ENCODE measurements at places on chromosomes 4 and X. TPM values are rescaled to one million over a fixed set of nuclear protein-coding genes. Genes with fewer than 3 reads are reported as not detected.
A peak's percentile ranks its signal among the peaks of the same experiment; 100 is the strongest.

The PPBP gene
- polyA plus RNA-seq: 3.7 TPM

The FAM9B gene
- polyA plus RNA-seq: 0.11 TPM

The TEC gene
- 4.2 TPM for polyA plus RNA-seq

The F8A3 gene
- 4.4 TPM for polyA plus RNA-seq

The KLHL13 gene
- 2.9 TPM for polyA plus RNA-seq

The GSX2 gene
- 0.14 TPM for polyA plus RNA-seq

The SHOX gene
- polyA plus RNA-seq: 0.02 TPM

The PPA2 gene
- 60.1 TPM for polyA plus RNA-seq

The SAT1 gene
- 2,700 TPM for polyA plus RNA-seq

The IL2 gene
- polyA plus RNA-seq: 0.21 TPM

The CXorf38 gene
- polyA plus RNA-seq: 13.4 TPM

The GAGE2A gene
- polyA plus RNA-seq: 0.14 TPM

The CT45A3 gene
- polyA plus RNA-seq: 0.16 TPM

DNA sequence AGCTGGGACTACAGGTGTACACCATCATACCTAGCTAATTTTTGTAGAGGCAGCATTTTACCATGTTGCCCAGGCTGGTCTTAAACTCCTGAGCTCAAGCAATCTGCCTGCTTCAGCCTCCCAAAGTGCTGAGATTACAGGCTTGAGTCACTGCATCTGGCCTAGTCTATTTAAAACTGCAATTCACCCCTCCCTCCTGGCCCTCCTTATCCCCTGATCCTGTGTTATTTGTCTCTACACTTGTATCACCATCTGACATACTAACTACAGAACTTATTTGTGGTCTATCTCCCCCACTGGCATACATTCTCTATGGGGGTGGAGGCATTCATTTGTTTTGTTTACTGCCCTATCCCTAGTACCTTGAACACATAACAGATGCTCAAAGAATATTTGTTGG lies 23.7 kb downstream of the CC2D2A start:
- H3K27ac ChIP-seq: no peak overlapping the region
- H3K27me3 ChIP-seq: no peaks in the 10 kb centered on the region
- H3K36me3 ChIP-seq: no peaks in the 10 kb centered on the region

DNA sequence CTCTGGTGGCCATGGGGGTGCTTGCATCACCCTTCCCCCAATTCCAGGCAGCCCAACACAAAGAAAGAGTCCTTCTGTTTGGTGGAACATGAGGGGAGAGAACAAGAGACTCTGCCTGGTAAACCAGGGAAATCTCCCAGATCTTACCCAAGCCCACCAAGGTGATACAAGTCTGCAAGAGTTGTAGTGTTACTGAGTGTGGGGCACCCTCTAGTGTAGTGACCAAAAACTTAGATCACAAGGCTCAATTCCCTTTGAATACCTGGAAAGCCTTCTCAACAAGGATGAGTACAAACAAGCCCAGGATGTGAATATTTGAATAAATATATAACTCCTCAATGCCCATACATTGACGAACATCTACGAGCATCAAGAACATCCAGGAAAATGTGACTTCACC lies 64.7 kb downstream of the IL13RA2 start:
- H3K36me3 ChIP-seq: no peaks in the 10 kb centered on the region
- DNase-seq: no peak
- H3K27ac ChIP-seq: no peak overlapping the region
- H3K4me3 ChIP-seq: no peak overlapping the region

DNA sequence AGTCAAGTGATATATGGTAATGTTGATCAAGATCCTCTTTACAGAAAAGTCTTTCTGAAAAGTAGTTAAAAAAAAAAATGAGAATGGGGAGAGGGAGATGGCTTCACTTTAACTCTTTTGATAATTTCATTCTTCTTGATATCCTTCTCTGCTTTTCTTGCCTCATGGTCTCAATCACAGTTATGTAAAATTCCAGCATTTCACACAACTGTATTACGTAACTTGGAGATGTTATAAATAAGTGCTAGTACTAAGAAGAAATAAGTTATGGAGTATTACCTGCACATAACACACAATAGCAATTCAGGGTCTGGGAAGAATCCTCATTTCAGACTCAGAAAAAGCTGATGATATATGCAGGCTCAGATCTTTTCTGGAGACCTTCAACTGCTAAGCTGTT lies 22.0 kb downstream of the RUFY3 start:
- H3K27ac ChIP-seq: no peak overlapping the region
- no peak for DNase-seq
- H3K4me3 ChIP-seq: no peak overlapping the region
- no peaks in the 10 kb centered on the region for H3K27me3 ChIP-seq
- H3K4me1 ChIP-seq: peaks cover 6% of the 10 kb centered on the region

GRCh38 chr4:822361-823175 lies 3.4 kb downstream of the CPLX1 start:
- peaks cover 8% of the 10 kb centered on the region for H3K4me1 ChIP-seq
- no peak overlapping the region for H3K4me3 ChIP-seq
- no peak for DNase-seq
- H3K36me3 ChIP-seq: no peaks in the 10 kb centered on the region
- peaks cover 91% of the 10 kb centered on the region for H3K27me3 ChIP-seq

- no peak overlapping the region for H3K27ac ChIP-seq
- H3K27me3 ChIP-seq: no peaks in the 10 kb centered on the region
- no peaks in the 10 kb centered on the region for H3K4me1 ChIP-seq
- DNase-seq: no peak
- no peak overlapping the region for H3K4me3 ChIP-seq
These were observed 56.3 kb downstream of the CCDC149 start for GRCh38 chr4:24856586-24856985.

- H3K27ac ChIP-seq: no peak overlapping the region
- no peaks in the 10 kb centered on the region for H3K27me3 ChIP-seq
- H3K4me1 ChIP-seq: no peaks in the 10 kb centered on the region
- DNase-seq: no peak
These were observed 68.4 kb upstream of the MID1IP1 start for GRCh38 chrX:38732866-38733265.

- H3K36me3 ChIP-seq: no peaks in the 10 kb centered on the region
- no peak for DNase-seq
- no peak overlapping the region for H3K27ac ChIP-seq
- H3K4me3 ChIP-seq: no peak overlapping the region
- peaks cover 9% of the 10 kb centered on the region for H3K4me1 ChIP-seq
These were observed 1.9 kb downstream of the CCDC110 start for GRCh38 chr4:185469580-185470154.

DNA sequence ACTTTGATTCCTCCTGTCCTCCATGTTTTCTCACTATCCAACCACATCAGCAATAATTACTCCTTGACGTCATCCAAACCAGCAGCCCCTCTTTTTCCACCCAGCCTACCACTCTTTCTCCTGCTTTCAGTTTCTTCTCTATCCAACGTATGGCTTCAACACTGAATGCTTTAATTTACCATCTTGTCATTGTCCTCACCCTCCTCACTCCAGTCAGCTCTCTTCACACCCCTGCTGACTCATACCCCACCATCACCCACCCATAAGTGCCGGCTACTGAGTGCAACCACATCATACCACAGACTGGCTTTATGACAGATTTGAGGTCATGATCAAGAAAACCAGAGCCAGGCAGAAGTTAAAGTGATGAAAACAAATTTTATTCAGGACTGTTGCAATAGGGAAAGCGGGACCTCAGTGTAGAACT lies 9.8 kb upstream of the ANXA5 start:
- no peaks in the 10 kb centered on the region for H3K36me3 ChIP-seq
- no peak for DNase-seq
- H3K4me1 ChIP-seq: no peaks in the 10 kb centered on the region
- peaks cover 22% of the 10 kb centered on the region for H3K27me3 ChIP-seq

- no peaks in the 10 kb centered on the region for H3K4me1 ChIP-seq
- H3K27ac ChIP-seq: no peak overlapping the region
- no peaks in the 10 kb centered on the region for H3K27me3 ChIP-seq
- no peak for DNase-seq
These were observed 51.2 kb upstream of the SPANXN3 start for GRCh38 chrX:143568467-143568866.

- DNase-seq: no peak
- no peaks in the 10 kb centered on the region for H3K36me3 ChIP-seq
- no peak overlapping the region for H3K4me3 ChIP-seq
- no peak overlapping the region for H3K27ac ChIP-seq
- H3K27me3 ChIP-seq: no peaks in the 10 kb centered on the region
- no peaks in the 10 kb centered on the region for H3K4me1 ChIP-seq
These were observed 36.6 kb downstream of the MYOZ2 start for GRCh38 chr4:119172223-119172622.

DNA sequence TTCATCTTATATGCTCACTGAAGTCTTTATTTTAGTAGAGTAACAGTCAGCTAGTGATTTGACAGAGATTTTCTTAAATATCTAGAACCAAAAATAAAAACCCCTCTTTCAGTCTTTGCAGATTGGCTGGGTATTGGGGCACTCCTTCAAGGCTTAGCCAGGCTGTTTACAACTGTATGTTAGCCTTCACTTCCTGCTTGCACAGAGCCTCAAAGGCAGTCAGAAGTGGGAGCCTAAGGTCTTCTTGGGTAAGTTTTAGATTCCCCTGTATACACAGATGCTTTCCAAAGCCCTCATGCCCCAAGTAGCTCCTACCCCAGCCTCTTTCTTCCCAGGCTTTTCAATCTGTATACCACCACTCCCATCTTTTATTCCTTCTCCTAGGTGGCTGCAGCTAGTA lies 136.1 kb upstream of the STIM2 start:
- no peak overlapping the region for H3K4me3 ChIP-seq
- peak; percentile 73 for DNase-seq
- no peaks in the 10 kb centered on the region for H3K27me3 ChIP-seq
- peaks cover 2% of the 10 kb centered on the region for H3K4me1 ChIP-seq

GRCh38 chrX:16061296-16061695 lies 62.1 kb upstream of the GRPR start:
- H3K27me3 ChIP-seq: no peaks in the 10 kb centered on the region
- H3K4me1 ChIP-seq: no peaks in the 10 kb centered on the region
- no peak overlapping the region for H3K4me3 ChIP-seq
- DNase-seq: no peak
- no peak overlapping the region for H3K27ac ChIP-seq

DNA sequence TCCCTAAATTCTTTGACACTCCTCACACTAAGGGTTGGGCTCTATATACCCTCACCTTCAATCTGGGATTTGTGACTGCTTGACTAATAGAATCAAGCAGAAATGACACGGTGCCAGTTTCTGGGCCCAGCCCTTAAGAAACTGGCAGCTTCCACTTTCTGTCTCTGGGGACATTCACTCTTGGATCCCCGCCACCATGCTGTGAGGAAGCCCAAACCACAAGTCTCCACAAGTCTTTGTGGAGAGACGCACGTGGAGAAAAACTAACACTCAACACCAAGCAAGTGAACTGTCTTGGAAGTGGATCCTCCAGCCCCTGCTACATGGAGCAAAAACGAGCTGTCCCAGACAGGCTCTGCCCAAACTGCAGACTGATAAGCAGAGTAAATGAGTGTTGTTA lies 1.1 kb upstream of the EDNRA start:
- peaks cover 28% of the 10 kb centered on the region for H3K27me3 ChIP-seq
- no peak for DNase-seq
- no peaks in the 10 kb centered on the region for H3K36me3 ChIP-seq
- no peaks in the 10 kb centered on the region for H3K4me1 ChIP-seq
- H3K4me3 ChIP-seq: no peak overlapping the region

- H3K4me3 ChIP-seq: no peak overlapping the region
- H3K27me3 ChIP-seq: no peaks in the 10 kb centered on the region
- no peak for DNase-seq
- H3K4me1 ChIP-seq: no peaks in the 10 kb centered on the region
These were observed 4.7 kb downstream of the LIMCH1 start for GRCh38 chr4:41542526-41543275.

DNA sequence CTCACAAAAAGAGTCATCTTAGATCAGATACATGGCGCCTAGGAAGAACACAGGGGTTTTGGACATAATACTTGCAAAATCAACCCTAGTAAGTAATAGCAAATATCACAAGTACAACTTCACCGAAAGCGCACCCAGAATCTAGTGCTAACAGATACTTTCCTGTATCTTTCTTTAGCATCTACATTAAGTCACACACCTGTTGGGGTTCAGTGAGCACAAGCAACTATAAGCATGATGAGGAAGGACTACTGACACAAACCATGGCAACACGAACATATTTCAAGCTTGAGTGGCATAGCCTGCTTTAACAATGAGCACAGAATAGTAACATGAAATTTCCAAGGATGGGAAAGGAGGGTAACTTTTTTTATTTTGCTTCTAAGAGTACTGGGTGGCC lies 116.1 kb downstream of the GPC3 start:
- H3K4me3 ChIP-seq: no peak overlapping the region
- no peak overlapping the region for H3K27ac ChIP-seq
- DNase-seq: no peak

DNA sequence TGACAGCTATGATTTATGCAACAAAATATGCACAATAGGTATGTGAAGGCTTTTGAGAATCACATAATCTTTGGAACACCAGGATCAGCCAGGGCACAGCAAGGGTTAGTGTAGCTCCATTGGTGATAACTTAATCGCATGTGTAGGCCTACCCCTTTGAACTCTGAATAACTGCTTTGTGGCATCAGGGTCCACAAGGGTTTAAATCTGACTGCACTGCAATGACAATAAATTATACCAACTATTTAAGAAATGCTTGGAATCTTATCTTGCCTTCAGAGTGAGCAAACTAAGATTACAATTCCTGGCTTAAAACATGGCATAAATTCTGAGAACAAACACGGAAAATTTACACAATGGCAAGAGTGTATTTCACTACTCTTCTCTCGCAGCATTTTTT lies 245.8 kb downstream of the FBXO8 start:
- H3K36me3 ChIP-seq: no peaks in the 10 kb centered on the region
- no peak for DNase-seq
- H3K27ac ChIP-seq: no peak overlapping the region
- no peak overlapping the region for H3K4me3 ChIP-seq

DNA sequence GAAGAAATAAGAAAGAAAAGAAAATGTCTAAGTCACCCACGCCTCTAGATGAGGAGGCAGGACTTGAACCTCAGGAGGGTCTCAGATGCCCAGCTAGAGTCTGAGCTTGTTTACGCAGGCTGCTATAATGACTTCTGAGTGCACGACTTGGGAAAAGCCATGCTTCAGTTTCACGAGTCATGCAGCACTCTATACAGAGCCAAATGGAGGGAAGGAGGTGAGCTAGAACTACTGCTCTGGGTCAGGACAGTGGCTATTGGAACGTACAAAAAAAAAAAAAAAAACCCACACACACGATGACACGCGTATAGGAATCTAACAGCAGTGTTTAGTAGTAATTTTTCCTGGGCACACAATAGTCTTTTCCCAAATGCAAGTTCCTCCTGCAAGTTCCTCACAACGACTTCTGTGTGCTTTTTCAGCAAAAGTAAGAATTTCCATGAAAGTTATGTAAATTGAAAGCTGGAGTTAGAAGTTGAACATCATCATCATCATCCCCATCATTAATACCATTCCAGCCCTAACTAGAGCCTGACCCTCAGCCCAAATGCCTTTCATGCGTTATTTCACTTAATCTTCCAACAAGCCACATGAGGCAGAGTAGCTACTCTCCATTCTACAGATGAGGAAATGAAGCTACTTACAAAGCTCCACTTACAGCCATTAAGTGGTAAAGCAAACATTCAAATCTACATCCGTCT lies 36.6 kb downstream of the IRF2 start:
- no peaks in the 10 kb centered on the region for H3K36me3 ChIP-seq
- H3K27me3 ChIP-seq: no peaks in the 10 kb centered on the region
- H3K4me3 ChIP-seq: no peak overlapping the region
- DNase-seq: no peak

All from thymus (tissue), 14 donors.